T-helper 1 cell (primary cell): ENCODE measurements at places on chromosomes 16 and 17.

GRCh38 chr16:84810518-84811273, 9.1 kb upstream of the CRISPLD2 start:
- DNase-seq: no peak

GRCh38 chr16:67917140-67917851, 14.4 kb downstream of the CTRL start:
- no peak for DNase-seq

- no peak for DNase-seq
Observed at GRCh38 chr17:42346481-42346880, 41.8 kb downstream of the STAT3 start.

GRCh38 chr16:48538746-48539484, 71.1 kb downstream of the N4BP1 start:
- DNase-seq: no peak

DNA sequence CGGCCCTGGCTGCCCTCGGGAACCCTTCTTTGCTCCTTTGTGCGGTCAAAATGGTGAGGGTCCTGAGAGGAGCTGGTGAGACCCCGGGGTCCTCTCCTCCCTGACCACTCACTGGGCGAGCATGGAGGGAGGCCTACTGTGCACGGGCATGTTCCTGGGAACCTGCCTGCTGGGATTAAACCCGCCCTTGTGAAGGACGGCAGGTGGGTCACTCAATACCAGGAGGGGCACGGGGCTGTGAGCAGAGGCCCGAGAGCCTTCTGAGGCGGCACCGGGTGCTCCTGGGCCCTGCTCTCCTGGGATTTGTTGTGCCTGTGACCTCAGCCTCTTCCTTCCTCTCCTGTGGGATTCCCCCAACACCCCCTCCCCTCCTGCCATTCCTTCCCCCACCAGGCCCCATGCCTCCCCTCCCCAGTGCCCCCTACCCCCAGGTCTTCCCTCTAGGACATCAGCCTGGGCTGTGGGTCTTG, 19.7 kb downstream of the METRNL start:
- no peak for DNase-seq

DNA sequence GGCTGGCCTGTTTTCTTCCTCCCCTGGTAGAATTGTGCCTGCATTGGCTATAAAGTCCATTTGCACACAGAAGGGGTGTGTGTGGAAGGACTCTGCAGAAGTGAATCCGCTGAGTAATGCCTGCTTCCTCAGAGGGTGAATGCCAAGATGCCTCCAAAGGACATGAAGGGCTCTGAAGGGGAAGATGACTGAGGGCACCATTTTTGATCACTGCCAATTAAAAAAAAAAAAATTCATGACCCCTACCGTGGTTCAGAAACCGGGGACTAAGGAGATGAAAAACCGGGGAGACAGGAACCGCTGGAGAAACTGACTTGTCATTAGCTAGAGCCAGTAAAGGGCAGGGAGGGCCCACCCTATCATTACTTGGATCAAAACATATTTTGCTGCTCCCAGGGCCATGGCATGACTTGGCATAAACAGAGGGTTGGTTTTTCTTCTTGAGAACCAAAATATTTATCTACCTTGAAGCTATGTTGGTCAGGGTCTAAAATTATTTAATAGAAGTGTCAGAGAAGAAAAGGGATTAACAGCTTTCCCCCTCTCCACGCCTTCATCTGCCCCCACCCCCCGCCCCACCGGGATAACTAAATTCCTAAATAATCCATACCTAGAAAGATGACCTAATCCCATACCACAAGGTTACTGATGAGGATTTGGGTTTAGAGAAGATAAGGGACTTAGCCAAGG, 3.6 kb upstream of the USP7 start:
- no peak for DNase-seq

GRCh38 chr16:17160920-17161431, 309.8 kb downstream of the XYLT1 start:
- DNase-seq: no peak
